ENCODE measurements at places on chromosomes 6 and 20.

GRCh38 chr6:149266659-149267058 lies 50.9 kb upstream of the TAB2 start:
- DNase-seq, result no peak

- DNase-seq, result no peak
These were observed 50.6 kb downstream of the FGD2 start for GRCh38 chr6:37056112-37056403.

DNA sequence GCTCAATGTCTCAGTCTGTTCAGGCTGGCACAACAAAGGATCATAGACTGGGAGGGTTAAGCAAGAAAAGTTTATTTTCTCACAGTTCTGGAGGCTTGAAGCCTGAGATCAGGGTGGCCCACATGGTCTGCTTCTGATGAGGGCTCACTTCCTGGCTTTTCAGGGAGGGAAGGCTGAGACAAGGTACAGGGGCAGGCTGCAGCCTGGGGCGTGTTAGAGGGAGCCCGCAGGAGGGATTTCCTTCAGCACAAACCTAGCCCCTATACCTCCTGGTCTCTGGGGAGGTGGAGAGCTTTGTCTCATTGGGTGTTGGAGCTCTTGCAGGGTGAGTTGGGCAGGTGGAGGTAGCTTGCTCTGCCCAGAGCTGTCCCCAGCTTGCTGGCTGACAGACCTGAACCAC lies 81.1 kb upstream of the GPR6 start:
- no peak for DNase-seq

- no peak for DNase-seq
These were observed 13.9 kb downstream of the KHDRBS2 start for GRCh38 chr6:62272114-62272513.

DNA sequence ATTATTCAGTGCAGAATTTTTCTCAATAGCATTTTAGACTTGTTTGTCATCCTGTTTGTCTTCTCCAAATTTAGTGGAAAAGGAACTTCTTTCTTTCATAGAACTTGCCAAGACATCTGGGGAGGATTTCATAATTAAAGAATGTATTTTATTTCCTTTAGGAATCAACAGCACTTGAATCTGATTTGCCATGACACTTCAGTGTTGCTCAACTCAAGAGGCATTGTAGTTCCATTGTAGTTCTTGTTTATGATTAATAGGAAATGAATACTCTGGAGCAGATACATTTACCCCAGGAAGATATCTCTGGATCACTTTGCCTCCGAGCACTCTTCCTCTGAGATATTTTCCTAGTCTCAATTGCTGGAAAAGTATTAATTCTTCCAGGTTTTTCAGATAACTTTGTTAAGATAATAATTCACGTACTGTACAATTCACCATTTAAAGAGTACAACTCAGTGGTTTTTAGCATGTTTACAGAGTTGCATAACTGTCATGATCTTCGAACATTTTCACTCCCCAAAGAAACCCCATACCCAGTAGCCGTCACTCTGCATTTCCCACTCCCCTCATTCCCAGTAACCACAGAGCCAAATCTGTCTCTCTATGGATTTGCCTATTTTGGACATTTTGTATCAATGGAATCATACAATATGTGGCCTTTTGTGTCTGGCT lies 29.7 kb downstream of the AKAP12 start:
- no peak for DNase-seq

DNA sequence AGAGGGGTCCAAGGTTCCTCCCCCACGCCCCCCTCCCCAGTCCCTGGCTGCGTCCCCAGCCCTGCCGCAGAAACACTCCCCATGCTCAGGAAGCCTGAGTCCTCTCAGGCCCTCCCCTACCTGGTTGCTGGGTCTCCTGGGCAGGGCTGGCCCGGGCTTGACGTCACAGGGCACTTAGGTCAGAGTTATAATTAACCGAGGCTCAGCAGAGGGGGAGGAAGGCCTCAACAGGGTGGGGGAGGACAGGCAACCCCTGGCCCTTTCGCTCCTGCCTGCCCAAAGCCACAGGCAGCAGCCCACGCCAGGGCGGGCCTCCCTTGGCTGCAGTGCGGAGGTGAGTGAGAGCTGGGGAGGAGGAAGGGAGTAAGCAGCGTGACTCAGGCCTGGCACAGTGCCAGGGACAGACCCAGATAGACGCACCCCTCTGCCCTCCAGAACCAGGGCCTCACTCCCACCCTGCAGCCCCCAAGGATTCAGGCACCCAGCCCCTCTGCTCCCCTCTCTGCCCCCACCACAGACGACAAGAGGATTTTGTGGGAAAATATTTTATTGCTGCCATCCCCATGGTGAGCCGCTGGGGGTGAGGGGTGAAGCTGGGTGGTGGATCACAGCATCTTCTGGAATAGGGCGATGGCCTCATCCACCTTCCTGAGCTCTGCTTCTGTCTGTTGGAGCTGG lies at the start of gene VWA7:
Gene VWA7, minus strand, starts transcription at position 340 of the 678 bp plus-strand sequence. CDS start 549 bp downstream, outside the sequence.
- DNase-seq, result no peak

- DNase-seq, result no peak
These were observed 7.0 kb downstream of the NDUFAF5 start for GRCh38 chr20:13791540-13792459.

DNA sequence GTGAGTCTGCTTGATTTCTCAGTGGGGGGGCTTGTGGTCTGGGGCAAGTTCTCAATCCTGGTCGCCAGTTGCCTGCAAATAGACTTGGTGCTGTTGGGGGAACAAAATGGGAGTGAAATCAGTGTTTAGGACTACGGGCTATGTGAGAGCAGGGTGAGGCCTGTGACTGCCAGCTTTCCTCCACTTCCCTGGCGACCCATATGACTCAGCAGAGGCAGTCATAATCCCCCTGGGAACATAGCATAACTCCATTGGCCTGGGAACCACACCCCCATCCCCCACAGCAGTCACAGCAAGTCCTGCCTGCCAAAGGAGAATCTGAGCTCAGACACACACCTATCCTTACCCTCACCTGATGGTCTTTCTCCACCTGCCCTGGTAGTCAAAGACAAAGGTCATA lies 387.9 kb downstream of the LMBRD1 start:
- DNase-seq, result no peak

DNA sequence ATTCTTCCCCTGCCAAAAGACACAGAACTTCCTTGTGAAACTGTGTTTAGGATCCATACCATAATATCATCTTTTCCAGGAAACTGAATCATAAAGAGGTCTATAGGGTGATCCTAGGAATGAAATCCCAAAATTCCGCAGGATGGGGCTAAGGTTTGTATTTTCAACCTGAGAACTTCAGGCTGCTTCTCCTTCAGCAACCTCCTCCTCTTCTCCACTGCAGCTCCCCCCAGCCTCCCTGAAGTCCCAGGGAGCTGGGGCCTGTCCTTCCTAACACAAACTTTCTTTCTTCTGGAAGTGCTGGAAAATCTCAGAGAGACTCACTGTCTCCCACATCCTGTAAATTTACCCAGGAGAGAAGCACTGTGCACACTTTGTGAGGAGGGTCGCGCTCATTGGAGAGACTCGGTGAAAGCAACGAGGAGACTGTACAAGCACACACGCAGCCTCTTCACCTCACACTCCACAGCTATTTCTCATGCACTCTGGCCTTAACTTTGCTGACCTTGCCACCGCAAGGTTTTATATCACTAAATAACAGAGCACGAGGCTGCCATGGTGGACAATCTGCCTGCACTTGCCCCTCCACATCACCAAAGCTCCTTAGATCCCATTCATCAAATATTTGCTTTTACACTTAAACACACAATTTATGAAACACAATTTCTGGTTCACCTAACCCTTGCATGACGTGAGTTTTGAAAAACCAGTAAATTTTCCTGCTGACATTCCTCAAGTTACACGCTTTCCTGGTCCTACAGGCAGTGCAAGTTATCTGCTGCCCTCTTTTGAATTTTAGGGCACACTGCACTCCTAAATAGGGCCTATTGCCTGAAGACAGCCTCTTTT lies 14.3 kb downstream of the ID4 start:
- DNase-seq, result peak; percentile 46

Measured in endothelial cell (in vitro differentiated cells).